B cell (primary cell): ENCODE measurements at places on chromosomes 13 and 19.

GRCh38 chr13:38850868-38851626, 139.6 kb downstream of the STOML3 start:
- no peak for DNase-seq

DNA sequence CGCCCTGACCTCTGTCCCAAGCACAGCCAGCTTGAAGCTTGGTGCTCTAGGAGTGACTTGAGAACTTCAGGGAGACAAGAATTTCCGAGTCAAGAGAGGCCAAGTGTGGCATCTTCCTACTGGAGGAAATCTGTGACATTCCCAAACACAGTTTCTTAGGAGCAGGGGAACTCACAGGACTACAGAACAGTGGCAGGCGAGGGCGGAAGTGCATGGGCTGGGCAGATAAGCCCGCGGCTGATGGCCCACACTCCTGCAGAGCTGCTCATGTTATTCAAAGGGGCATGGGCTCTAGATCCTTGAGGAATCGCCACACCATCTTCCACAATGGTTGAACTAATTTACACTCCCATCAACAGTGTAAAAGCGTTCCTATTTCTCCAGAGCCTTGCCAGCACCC, 168.8 kb downstream of the KATNAL1 start:
- DNase-seq, result no peak

DNA sequence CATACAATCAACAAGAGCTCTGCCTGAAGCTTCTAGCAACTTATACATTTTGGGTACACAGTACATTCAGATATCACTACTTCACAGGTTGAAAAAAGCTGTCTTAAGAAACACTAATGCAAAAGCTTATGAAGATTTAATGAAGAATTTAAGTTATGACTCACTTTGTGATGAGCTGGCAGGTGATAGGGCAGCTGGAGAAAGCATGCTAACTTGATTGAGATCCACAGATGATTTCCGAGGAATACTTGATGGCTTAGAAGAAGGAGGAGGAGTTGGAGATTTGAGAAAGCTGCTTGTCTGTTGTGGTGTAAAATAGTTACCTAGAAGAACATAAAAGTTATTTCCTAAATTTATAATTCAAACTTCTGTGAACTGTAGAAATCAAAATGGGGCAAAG, 23.3 kb downstream of the EXOSC8 start:
- no peak for DNase-seq

DNA sequence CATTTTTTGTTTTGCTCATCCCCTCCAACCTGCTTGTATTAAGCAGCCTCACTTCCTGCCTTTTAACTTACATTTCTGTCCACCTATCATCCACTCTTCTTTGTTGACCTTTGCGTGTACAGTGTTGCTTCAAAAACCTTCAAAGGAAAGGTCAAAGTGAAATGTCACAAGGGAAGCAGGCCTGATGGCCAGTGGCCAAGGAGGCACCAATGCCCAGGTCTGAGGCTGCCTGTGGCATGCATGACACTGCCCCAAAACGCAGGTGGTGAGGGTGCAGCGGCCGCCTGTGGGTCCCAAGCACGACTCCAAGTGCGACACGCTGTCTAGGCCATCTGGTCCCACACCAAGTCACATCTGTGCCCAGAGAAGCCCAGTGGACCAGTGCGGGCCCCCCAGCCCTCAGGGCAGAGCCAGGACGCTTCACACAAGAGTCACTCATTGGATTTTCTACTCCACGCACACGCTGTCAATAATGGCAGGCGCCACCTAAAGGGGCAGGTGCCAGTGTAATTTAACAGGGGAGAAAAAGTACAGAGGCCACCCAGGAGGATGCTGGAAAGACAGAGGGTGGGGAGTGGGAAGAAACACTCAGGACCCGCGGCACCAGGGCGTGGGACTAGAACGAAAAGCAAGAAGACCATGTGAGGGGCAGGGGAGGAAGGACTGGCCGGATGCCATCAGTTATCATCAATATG, 23.5 kb downstream of the SLC7A1 start:
- DNase-seq, result no peak

GRCh38 chr19:47615714-47616113, 6.8 kb downstream of the BICRA start:
- DNase-seq, result no peak

- no peak for DNase-seq
These were observed 12.5 kb upstream of the CFAP97D2 start for GRCh38 chr13:114166381-114167131.

- peak; percentile 70 for DNase-seq
These were observed 33.7 kb upstream of the ZNF724 start for GRCh38 chr19:23283925-23284324.
